ENCODE measurements at places on chromosomes 13 and 19. TPM values are rescaled to one million over a fixed set of nuclear protein-coding genes. Genes with fewer than 3 reads are reported as not detected.

The MEIS3 gene
- 39.1 TPM for total RNA-seq

The C1QTNF9B gene
- not detected for total RNA-seq

The FLT1 gene
- not detected for total RNA-seq

The SLC6A16 gene
- total RNA-seq: 1.1 TPM

The SGCG gene
- total RNA-seq: not detected

The PABPC3 gene
- 0.10 TPM for total RNA-seq

The TNFSF13B gene
- total RNA-seq: 0.02 TPM

The LGI4 gene
- total RNA-seq: 0.16 TPM

The CLEC4G gene
- not detected for total RNA-seq

The LRRC63 gene
- not detected for total RNA-seq

The TMEM147 gene
- total RNA-seq: 443 TPM

The TGFB1 gene
- total RNA-seq: 159 TPM

The CRLF1 gene
- total RNA-seq: 4.5 TPM

The PPFIA3 gene
- total RNA-seq: 8.8 TPM

The TMEM255B gene
- total RNA-seq: 0.65 TPM

The SKA3 gene
- total RNA-seq: 14.0 TPM

The ZNF571 gene
- 1.3 TPM for total RNA-seq

The ARRDC5 gene
- total RNA-seq: not detected

The DCAF15 gene
- total RNA-seq: 22.9 TPM

The NDFIP2 gene
- total RNA-seq: 20.4 TPM

The FARP1 gene
- 11.6 TPM for total RNA-seq

The AKT2 gene
- total RNA-seq: 185 TPM

The KLF16 gene
- 24.8 TPM for total RNA-seq

The OLFM4 gene
- not detected for total RNA-seq

The LILRB5 gene
- total RNA-seq: 0.06 TPM

The TEX26 gene
- not detected for total RNA-seq

The BST2 gene
- total RNA-seq: 0.43 TPM

The MAST3 gene
- total RNA-seq: 2.3 TPM

The NLRP11 gene
- 0.05 TPM for total RNA-seq

The ZNF653 gene
- 3.7 TPM for total RNA-seq

The RNF113B gene
- total RNA-seq: not detected

The GRK1 gene
- not detected for total RNA-seq

The ZNF525 gene
- 0.35 TPM for total RNA-seq

The KLC3 gene
- total RNA-seq: 0.62 TPM

The LMTK3 gene
- 5.1 TPM for total RNA-seq

The PROZ gene
- total RNA-seq: not detected

The SLC17A7 gene
- total RNA-seq: 0.61 TPM

The PNMA8A gene
- 11.5 TPM for total RNA-seq

The NAPSA gene
- 1.3 TPM for total RNA-seq

The C1QTNF9 gene
- not detected for total RNA-seq

The PRR36 gene
- 0.48 TPM for total RNA-seq

The NFIX gene
- 4.9 TPM for total RNA-seq

The RAB11B gene
- 94.2 TPM for total RNA-seq

The NCCRP1 gene
- 1.7 TPM for total RNA-seq

The WDR87 gene
- total RNA-seq: not detected

The ANGPTL4 gene
- 151 TPM for total RNA-seq

The NBEA gene
- 2.1 TPM for total RNA-seq

The ZFR2 gene
- total RNA-seq: 0.24 TPM

The PDE4C gene
- 0.15 TPM for total RNA-seq

The TEKTIP1 gene
- not detected for total RNA-seq

The ATP5F1D gene
- 184 TPM for total RNA-seq

The POU2F2 gene
- 0.47 TPM for total RNA-seq

The APOC4 gene
- total RNA-seq: not detected

The HSPB6 gene
- 0.27 TPM for total RNA-seq

The ZNF563 gene
- total RNA-seq: not detected

The CLEC17A gene
- 0.09 TPM for total RNA-seq

All from A549 treated with CORT108297 at 1 μM for 4 hours (cell line).